SK-MEL-5 (cell line): ENCODE measurements at places on chromosomes 4 and X. TPM values are rescaled to one million over a fixed set of nuclear protein-coding genes. Genes with fewer than 3 reads are reported as not detected.

Gene GPR119
- total RNA-seq: not detected in 2 replicates

Gene ZNF674
- 1.5 and 2.7 TPM in 2 replicates for total RNA-seq

Gene ARX
- 0.24 and 0.56 TPM in 2 replicates for total RNA-seq

Gene BBS7
- 12.4 and 13.0 TPM in 2 replicates for total RNA-seq

Gene RAB28
- 18.7 and 22.0 TPM in 2 replicates for total RNA-seq

Gene NDP
- not detected in 2 replicates for total RNA-seq

Gene NLGN4X
- total RNA-seq: 0.67 and 0.87 TPM in 2 replicates

Gene HAND2
- total RNA-seq: 3.8 and 3.9 TPM in 2 replicates

Gene STK32B
- 3.1 and 3.7 TPM in 2 replicates for total RNA-seq

Gene PPP1R2C
- not detected in 2 replicates for total RNA-seq

Gene ASB5
- 4.2 and 5.2 TPM in 2 replicates for total RNA-seq

Gene TIGD4
- total RNA-seq: 1.8 and 2.1 TPM in 2 replicates

Gene CYP4V2
- total RNA-seq: 61.6 and 62.8 TPM in 2 replicates

Gene GABRA4
- total RNA-seq: not detected in 2 replicates

Gene SNCA
- 179 and 186 TPM in 2 replicates for total RNA-seq

Gene POU4F2
- total RNA-seq: not detected in 2 replicates

Gene SH2D1A
- total RNA-seq: 0.13 TPM in 1 of 2 replicates, not detected in the other

Gene DUSP9
- 6.1 and 6.8 TPM in 2 replicates for total RNA-seq

Gene CENPVL1
- 0.32 TPM in 1 of 2 replicates, not detected in the other for total RNA-seq

Gene ADRA2C
- 14.1 and 15.7 TPM in 2 replicates for total RNA-seq

Gene VEGFD
- 0.21 and 0.34 TPM in 2 replicates for total RNA-seq

Gene MAGEB1
- not detected in 2 replicates for total RNA-seq

Gene PNMA6E
- not detected in 2 replicates for total RNA-seq

Gene PAGE2B
- not detected in 2 replicates for total RNA-seq

Gene RASL11B
- 0.05 and 0.32 TPM in 2 replicates for total RNA-seq

Gene FANCB
- 6.7 and 8.8 TPM in 2 replicates for total RNA-seq

Gene RNF212
- total RNA-seq: not detected in 2 replicates

Gene ZCCHC12
- total RNA-seq: not detected in 2 replicates

Gene SHOX
- total RNA-seq: not detected in 2 replicates

Gene KIT
- 0.24 and 0.96 TPM in 2 replicates for total RNA-seq

Gene ZAR1
- total RNA-seq: not detected in 2 replicates

Gene TMPRSS11D
- not detected in 2 replicates for total RNA-seq

Gene HOPX
- not detected in 2 replicates for total RNA-seq

Gene FAM114A1
- total RNA-seq: 33.0 and 38.6 TPM in 2 replicates

Gene MBTPS2
- 19.6 and 20.0 TPM in 2 replicates for total RNA-seq

Gene AFF2
- total RNA-seq: 0.05 TPM in 1 of 2 replicates, not detected in the other

Gene SOX3
- not detected in 2 replicates for total RNA-seq

Gene ARSJ
- total RNA-seq: 2.9 and 3.0 TPM in 2 replicates

Gene RNF175
- 0.83 and 0.90 TPM in 2 replicates for total RNA-seq

Gene ANKRD50
- 11.5 and 13.0 TPM in 2 replicates for total RNA-seq

Gene EDA
- total RNA-seq: 0.98 and 1.1 TPM in 2 replicates

Gene CTAG2
- total RNA-seq: 0.29 and 1.0 TPM in 2 replicates

Gene BEX2
- total RNA-seq: 3.7 and 4.6 TPM in 2 replicates

Gene FMR1
- 21.5 and 24.9 TPM in 2 replicates for total RNA-seq

Gene GUCY1A1
- 0.08 and 0.24 TPM in 2 replicates for total RNA-seq

Gene HMGB3
- 47.0 and 47.7 TPM in 2 replicates for total RNA-seq

Gene SLC9B1
- total RNA-seq: 1.3 and 3.4 TPM in 2 replicates

Gene RASGEF1B
- 0.16 TPM in 1 of 2 replicates, not detected in the other for total RNA-seq

Gene PTPN13
- 47.9 and 54.6 TPM in 2 replicates for total RNA-seq

Gene GRIA3
- not detected in 2 replicates for total RNA-seq

Gene SLC7A11
- 52.1 and 53.5 TPM in 2 replicates for total RNA-seq

Gene RBM46
- 0.40 and 0.42 TPM in 2 replicates for total RNA-seq

Gene FOXR2
- total RNA-seq: not detected in 2 replicates

Gene MAGEB2
- total RNA-seq: 30.2 and 32.1 TPM in 2 replicates

Gene KLHL13
- total RNA-seq: 3.1 and 3.7 TPM in 2 replicates

Gene RPL10
- total RNA-seq: 3,421 and 3,578 TPM in 2 replicates

Gene SHROOM2
- total RNA-seq: 3.5 and 4.4 TPM in 2 replicates

Gene CLGN
- 0.08 and 0.21 TPM in 2 replicates for total RNA-seq

Gene PAGE1
- total RNA-seq: 0.27 TPM in 1 of 2 replicates, not detected in the other

Gene DGKK
- 0.03 TPM in 1 of 2 replicates, not detected in the other for total RNA-seq
